Gastrocnemius medialis (tissue), 4 donors: ENCODE measurements at places on chromosomes 7 and 10.

GRCh38 chr7:92727755-92728154, 108.6 kb downstream of the CDK6 start:
- peaks cover 4% of the 10 kb centered on the region for H3K4me1 ChIP-seq
- DNase-seq = no peak
- H3K36me3 ChIP-seq = no peaks in the 10 kb centered on the region

DNA sequence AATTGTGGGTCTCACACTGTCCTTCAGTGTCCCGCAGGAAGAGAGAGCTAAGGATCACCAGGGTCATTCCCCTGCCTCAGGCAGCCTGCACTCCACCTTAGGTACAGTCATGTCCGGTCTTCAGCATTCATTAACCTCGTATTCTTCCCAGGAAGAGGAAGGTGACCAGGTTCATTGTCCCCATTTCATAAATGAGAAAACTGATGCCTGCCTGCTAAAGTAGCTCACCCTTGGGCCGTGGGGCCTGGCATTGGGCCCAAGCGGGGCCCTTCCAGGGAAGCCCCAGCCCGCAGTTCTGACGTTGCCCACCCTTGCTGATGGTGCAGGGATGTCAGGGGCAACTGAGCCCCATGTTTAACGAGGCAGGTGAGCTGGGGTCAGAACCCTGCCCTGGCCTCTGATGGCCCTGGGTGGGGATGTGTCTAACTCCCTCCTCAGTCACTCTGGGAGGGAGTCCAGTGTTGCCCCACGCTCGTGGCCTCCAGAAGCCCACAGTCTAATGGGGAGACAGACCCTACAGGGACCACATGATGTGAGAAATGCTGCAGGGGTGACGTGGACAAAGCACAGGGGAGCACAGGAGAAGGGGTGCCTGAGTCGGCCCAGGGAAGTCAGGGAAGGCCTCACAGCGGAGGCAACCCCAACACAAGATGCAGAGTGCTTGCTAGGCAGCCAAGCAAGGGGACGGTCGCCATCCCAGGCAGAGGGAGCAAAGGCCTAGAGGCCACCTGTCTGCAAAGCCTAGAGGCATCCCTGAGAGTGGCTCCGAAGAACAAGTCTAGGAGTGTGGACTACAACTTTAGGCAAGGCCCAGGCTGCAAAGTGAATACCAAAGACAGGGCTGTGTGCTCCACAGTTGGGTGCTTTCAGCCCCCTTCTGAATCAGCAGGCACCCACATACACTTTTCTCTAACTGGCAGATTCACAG, 25.1 kb downstream of the DDIT4 start:
- H3K4me1 ChIP-seq = peaks cover 12% of the 10 kb centered on the region
- H3K27me3 ChIP-seq = no peaks in the 10 kb centered on the region
- no peaks in the 10 kb centered on the region for H3K36me3 ChIP-seq
- no peak overlapping the region for H3K4me3 ChIP-seq
- no peak for DNase-seq
- peak overlapping the region; percentile 82 for H3K27ac ChIP-seq

DNA sequence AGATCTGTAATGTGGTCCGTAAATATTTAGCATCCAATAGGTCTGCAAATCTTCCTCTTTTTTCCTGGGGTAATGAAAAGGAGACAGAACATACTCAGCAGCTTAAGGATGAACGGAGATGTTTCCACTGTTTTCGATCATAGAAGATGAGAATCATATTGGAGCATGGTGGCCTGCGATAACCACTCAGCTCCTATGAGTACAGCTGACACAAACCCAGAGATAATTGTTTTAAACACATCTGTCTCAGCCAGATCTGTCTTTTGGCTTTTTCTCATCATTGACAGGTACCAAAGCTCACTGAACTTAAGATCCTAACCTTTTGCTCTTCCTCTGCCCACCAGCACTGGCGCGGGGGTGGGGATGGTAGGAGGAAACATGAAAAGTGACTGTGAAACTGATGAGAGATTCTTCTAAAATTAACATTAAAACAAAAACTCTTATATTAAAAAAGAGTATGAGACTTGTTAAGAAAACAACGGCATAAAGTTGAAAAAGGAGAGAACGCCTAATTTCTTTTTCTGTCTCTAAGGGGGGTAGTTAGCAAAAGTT, 71.0 kb downstream of the SVOPL start:
- no peaks in the 10 kb centered on the region for H3K4me1 ChIP-seq
- no peak overlapping the region for H3K27ac ChIP-seq
- DNase-seq = no peak
- H3K4me3 ChIP-seq = no peak overlapping the region

GRCh38 chr7:41760293-41760692, 57.4 kb upstream of the INHBA start:
- H3K27ac ChIP-seq = no peak overlapping the region
- no peaks in the 10 kb centered on the region for H3K27me3 ChIP-seq
- H3K36me3 ChIP-seq = no peaks in the 10 kb centered on the region

DNA sequence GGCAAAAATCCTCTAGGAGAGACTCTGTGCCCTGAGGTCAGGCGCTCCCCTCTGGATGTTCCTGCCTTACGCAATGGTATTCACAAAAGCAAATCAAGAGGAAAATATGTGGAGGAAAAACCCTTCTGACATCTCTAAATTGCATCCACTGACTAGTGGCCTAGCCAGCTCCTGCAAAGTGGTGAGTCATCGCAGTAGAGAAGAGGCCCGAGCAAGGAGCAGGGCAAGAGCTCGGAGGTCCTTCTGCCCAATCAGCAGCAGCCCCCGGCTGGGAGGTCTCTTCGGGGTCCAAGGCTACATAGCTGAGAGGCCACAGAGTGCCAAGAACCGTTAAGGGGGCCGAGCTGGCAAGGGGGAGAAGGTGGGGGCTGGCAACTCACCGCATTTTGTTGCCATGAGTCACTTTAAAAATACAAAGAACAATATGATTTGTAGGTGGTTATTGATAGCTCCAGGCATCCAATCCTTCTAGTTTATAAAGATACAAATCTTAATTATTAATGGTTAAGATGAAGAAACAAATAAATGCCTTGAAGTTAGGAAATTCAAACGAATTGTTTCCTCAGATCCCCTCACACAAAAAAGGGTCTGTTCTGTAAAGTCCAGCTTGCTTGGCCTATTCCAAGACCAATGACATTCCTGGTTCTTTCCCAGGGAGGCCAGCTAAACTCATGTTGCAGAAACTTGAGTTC, 161.6 kb downstream of the PKD1L1 start:
- no peaks in the 10 kb centered on the region for H3K36me3 ChIP-seq
- H3K27ac ChIP-seq = peak overlapping the region; percentile 21
- H3K27me3 ChIP-seq = no peaks in the 10 kb centered on the region
- H3K4me1 ChIP-seq = peaks cover 12% of the 10 kb centered on the region

- no peak for DNase-seq
- no peaks in the 10 kb centered on the region for H3K4me1 ChIP-seq
- H3K4me3 ChIP-seq = no peak overlapping the region
Observed at GRCh38 chr10:18713077-18713476, 53.8 kb downstream of the ARL5B start.

DNA sequence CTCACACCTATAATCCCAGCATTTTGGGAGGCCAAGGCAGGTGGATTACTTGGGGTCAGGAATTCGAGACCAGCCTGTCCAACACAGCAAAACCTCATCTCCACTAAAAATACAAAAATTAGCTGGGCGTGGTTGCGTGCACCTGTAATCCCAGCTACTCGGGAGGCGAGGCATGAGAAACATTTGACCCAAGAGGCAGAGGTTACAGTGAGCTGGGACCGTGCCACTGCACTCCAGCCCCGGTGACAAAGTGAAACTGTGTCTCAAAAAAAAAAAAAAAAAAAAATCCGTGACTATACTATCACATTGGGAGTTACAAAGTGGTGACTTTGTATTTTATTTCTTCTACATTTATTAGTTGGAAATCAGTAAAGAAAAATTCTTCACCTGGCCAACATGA, 101.2 kb downstream of the EPC1 start:
- DNase-seq = no peak
- no peak overlapping the region for H3K27ac ChIP-seq
- no peak overlapping the region for H3K4me3 ChIP-seq
- no peaks in the 10 kb centered on the region for H3K36me3 ChIP-seq
- no peaks in the 10 kb centered on the region for H3K27me3 ChIP-seq
- no peaks in the 10 kb centered on the region for H3K4me1 ChIP-seq

- H3K27ac ChIP-seq = no peak overlapping the region
- no peaks in the 10 kb centered on the region for H3K4me1 ChIP-seq
- no peaks in the 10 kb centered on the region for H3K36me3 ChIP-seq
- no peaks in the 10 kb centered on the region for H3K27me3 ChIP-seq
- no peak overlapping the region for H3K4me3 ChIP-seq
Observed at GRCh38 chr7:86748843-86749719, 105.4 kb downstream of the GRM3 start.
